ENCODE measurements at places on chromosomes 13 and 19.
A peak's percentile ranks its signal among the peaks of the same experiment; 100 is the strongest.

DNA sequence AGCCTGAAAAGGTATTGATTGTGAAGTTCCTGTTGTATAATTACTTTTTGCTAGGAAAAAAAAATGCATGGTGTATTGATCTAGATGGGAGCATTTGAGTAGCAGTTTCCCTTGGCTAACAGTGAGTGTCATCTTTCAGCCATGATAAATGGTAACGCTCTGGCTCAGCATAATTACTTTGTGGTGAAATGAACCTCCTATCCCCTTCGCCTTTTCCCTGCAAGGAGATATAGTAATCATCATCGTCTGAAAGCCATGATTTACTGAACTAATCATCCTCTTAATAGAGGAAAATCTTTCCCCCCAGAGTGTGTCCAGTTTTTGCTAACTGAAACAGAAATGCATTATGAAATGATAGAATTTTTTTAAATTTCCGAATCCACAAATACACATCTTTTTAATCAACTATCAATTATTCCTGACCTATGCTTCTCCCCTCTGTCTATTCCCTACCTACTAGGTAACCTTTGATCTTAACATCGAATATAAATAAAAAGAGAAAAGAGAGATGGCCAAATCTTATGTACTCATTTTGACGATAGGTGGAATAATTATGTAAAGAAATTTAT is 88.7 kb downstream of the MAB21L1 start:
- DNase-seq, result no peak

- DNase-seq, result no peak
Measured at GRCh38 chr13:73910733-73911132, 223.5 kb downstream of the KLF12 start.

DNA sequence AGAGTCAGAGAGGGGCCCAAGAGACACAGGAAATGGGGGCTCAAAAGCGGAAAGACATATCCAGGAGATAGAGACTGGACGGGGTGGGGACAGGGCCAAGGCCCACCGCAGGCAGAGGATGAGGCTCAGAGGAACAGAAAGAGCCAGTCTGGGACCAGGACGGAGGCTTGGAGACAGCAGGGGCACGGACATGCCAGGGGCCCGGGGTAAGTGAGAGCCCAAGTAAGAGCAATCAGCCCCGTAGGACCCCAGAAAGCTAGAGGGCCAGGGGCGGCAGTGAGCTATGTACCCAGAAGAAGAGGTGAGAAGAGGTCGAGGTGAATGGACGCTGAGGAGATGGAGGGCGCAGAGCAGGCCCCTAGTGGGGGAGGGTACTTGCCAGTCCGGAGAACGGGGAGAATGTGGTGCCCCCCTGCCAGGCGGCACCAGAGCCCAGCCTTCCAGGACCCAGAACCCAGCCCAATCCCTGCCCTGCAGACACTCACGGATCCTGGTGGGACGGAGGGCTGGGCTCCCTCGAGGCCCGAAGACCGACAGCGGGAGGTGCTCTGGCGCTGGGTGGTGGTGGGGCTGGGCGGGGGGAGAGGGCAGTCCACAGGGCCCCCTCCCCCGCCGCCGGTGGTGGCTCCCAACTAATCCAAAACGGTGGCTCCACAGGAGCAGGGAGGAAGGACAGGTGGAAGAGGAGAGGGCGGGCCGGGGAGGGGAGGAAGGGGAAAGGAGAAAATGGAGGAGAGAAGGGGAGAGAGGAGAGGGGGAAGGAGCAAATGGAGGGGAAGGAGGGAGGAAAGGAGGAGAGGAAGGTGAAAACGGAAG is 1.0 kb downstream of the GRIK5 start:
- DNase-seq, result no peak

- DNase-seq, result no peak
Measured at GRCh38 chr13:95388420-95389079, 87.3 kb upstream of the ABCC4 start.

DNA sequence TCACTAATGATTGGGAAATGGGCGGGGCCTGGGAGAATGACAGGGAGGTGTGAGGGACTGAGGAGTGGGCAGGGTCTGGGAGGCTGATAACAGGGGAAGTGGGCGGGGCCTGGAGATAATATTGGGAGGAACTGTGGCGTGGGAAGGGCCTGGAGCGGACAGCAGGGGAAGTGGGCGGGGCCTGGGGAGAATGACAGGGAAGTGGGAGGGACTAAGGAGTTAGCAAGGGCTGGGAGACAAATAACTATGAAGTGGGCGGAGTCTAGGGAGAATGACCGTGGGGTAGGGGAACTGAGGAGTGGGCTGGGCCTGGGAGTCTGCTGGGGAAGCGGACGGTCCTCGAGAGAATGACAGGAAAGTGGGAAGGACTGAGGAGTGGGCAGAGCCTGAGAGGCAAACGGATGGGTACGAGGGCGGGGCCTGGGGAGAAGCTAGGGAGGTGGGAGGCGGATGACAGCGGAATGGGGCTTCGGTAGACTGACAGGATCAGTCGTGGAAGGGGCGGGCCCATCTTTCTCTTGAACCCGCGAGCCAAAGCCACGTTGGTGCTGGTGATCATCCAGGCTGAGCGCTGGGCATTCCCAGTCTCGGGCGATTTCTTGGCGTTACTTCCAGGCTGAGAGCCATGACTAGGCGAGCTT is 14.0 kb upstream of the TUBB4A start:
- DNase-seq, result peak; percentile 49

GRCh38 chr19:45508417-45508860 is 1.2 kb downstream of the VASP start:
- no peak for DNase-seq

GRCh38 chr13:30088312-30088855 is 219.0 kb downstream of the KATNAL1 start:
- DNase-seq, result no peak

DNA sequence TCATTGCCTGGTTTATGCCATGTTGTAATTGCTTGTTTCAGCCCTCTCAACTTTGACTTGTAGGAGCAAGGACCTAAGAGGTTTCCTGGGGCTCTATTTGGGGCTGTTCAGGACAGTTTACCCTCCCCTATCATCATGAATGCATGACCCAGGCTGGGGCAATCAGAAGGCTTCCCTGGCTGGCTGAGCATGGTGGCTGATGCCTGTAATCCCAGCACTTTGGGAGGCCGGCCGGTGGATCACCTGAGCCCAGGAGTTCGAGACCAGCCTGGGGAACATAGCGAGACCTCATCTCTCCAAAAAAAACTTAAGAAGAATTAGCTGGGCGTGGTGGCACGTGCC is 6.1 kb upstream of the LSM4 start:
- no peak for DNase-seq

- no peak for DNase-seq
Measured at GRCh38 chr13:53844473-53845146, 816.0 kb downstream of the OLFM4 start.

GRCh38 chr13:91904597-91904996 is 506.2 kb downstream of the GPC5 start:
- no peak for DNase-seq

GRCh38 chr13:49584771-49585182 is 581 bp downstream of the RCBTB1 start:
- no peak for DNase-seq
